ENCODE measurements at places on chromosomes 5 and 9.

GRCh38 chr9:12681620-12682019, 11.6 kb upstream of the TYRP1 start:
- DNase-seq = no peak

DNA sequence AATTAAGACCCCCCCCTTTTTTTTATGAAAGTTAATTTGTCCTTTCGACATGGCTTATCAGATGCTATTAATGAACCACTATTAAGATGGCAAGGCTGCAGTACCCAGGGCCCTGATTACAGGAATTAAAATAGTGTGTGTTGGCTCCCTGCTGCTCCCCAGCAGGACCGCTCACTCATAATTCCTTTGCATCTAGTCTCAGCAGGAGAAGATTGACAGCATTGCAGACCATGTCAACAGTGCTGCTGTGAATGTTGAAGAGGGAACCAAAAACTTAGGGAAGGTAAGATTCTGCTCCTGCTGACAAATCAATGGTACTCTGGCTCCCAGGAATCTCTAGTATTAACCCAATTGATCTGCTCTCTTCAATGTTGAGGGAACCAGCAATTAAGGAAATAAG, 61.0 kb downstream of the STX17 start:
- no peak for DNase-seq

- no peak for DNase-seq
Observed at GRCh38 chr9:80134487-80134886, 562.7 kb downstream of the TLE4 start.

- no peak for DNase-seq
Observed at GRCh38 chr9:105864248-105864898, 170.0 kb downstream of the TMEM38B start.

DNA sequence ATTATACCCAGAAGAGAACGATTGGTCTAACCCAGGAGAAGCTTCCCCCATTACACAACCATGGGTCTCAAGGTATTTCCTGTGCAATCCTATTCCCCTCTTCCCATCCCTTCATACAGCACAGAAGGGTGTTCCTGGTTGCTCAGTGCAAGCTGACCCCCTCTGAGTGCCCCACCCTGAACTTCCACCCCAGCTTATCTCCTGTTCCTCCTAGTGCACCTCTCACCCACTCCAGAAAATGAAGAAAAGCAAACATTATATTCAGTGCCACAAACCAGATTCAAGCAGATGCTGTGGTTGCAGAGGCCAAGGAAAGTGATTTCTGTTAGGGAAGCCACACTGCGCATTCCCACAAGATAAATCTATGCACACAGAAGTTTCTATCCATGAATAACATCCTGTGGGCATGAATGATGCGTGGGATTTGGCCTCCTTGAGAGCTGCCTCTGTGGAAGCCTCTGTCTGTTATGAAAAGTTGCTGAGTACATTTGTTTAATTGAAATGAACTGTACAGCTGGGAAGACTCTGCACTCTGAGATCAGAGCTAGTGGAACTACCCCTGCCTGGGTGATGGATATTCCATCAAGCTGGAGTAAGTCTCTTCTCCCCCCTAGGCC, 2.2 kb upstream of the OR2S2 start:
- DNase-seq = no peak

DNA sequence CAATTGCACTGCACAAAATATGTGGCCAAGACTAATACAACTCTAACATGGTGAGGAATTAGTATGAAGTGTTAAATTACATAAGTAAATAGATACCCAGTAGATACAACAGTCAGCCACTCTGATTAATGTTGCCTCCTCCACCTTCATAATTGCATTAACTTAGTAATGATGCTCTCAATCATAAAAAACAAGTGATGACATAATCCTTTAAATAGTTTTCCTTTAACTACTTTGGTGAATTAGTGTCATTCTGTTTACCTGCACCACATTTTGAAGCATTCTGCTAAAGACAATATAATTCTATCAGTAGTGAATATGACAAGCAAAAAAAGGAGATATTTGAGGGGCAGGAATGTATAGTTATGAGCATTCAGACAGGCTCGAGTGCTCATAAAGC, 265.9 kb upstream of the SLC24A2 start:
- DNase-seq = no peak

DNA sequence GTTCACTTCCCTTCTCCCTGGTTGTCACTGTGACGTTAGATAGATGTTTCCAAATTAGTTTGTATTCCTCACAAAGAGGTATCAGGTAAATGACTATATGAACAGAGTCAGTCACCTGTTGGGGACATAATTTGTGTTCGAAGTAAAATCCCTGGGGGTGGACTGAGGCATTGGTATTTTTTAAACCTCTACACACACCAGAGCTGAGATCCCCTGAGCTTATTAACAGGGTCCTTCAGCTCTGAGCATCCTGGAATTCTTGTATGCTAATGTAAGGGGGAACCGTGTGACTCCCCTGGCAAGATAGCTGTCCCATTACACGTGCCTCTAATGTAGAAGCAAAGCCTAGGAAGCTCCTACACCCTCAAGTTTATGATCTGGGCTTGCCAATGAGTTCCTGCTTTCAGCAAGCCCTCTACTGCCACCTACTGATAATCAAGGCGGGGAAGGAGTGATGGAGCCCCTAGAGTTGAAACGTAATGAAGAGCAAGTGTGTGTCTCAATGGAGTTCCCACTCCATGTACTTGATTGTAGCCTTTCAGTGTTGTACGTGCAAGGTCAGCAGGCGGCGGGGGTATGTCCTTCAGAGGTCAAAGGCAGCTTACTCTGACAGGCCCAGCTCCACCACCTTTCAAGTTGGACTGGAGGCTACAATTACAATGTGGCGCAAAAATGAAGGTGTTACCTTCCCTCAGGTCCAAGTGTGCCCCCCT, 14.4 kb downstream of the PRKACG start:
- DNase-seq = no peak

DNA sequence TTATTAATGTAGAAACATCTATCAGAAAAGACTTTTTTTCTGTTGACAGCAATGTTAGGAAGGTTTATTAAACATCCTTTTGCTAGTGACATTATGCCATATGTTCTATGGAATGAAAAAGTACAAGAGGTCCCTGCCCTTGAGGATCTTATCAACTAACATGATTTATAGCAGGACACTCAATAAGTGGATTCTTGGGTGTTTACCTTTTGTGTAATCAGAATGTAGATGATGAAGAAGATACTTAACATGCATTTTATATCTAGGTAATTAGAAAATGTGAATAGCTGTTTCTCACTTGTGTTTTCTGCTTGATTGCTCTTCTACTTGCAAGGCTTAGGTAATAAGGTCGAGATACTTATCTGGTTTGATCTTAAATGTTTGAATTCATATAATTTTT, 4.9 kb downstream of the HMGCR start:
- no peak for DNase-seq

DNA sequence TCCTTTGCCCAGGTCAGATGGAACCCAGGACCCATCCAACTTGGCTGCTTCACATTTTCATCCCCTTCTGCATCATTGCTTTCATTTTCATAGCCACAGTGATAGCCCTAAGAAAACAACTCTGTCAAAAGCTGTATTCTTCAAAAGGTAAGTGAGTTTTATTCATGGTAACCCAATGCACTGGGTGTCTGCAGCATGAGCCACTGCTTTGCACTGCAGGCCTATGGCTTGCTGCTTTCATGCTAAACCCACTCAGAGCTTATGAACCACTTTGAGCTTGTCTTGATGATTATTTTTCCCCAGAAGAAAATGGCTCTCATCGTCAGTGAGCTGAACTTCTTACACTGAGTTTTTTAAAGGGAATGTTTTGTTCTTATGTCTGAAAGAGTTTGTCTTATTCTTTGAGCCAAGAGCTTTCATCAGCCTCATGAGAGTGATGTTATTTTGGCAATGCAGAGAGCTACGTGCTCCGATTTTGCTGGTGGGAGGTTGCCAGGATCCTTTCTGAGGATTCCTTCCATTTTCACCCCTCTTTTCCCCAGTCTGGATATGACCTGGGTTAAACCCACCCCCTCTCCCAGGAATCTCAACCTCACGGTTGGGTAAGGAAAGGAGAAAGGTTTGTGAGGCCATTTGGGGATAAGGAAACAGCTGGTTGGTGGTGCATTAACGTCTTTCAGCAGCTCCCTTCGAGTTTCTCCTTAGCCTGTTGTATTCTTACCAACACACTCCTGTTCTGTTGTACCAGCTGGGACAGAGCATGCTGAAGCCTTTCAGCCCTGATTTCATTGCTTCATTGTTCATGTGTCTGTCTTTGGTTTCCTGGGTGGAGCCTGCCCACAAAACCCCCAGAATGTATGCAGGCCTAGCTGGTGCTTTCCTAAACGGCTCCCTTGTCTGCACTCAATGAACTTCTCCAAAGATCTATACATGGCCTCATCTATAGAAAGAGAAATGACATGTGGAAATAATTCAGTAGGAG, 47.6 kb downstream of the PDCD1LG2 start:
- no peak for DNase-seq

- no peak for DNase-seq
Observed at GRCh38 chr5:76716456-76717157, 681 bp downstream of the F2R start.

DNA sequence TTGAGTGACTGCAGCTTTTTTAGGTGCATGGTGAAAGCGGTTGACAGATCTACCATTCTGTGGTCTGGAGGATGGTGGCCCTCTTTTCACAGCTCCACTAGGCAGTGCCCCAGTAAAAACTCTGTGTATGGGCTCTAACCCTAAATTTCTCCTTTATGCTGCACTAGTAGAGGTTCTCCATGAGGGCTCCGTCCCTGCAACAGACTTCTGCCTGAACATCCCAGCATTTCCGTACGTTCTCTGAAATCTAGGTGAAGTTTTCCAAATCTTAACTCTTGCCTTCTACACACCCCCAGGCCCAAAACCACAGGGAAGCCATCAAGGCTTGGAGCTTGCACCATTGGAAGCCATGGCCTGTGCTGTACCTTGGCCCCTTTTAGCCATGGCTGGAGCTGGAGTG, 1898.1 kb upstream of the NUDT12 start:
- no peak for DNase-seq

DNA sequence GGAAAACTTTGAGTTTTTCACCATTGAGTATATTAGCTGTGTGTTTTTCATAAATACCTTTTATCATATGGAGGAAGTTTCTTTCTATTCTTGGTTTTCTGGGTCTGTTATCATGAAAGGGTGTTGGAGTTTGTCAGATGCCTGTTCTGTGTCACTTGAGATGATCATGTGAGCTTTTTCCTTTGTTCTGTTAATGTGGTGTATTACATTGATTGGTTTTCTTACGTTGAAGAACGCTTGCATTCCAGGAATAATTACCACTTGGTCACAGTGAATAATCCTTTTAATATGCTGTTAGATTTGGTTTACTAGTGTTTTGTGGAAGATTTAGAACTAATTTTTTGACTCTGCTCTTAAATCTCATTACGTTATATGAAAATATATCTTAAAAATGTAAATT, 7.8 kb downstream of the PLEKHG4B start:
- no peak for DNase-seq

- no peak for DNase-seq
Observed at GRCh38 chr5:53170746-53171349, 61.3 kb upstream of the MOCS2 start.

- DNase-seq = no peak
Observed at GRCh38 chr5:124707520-124707919, 38.9 kb downstream of the ZNF608 start.

GRCh38 chr9:13487936-13488335, 208.4 kb upstream of the MPDZ start:
- no peak for DNase-seq

- no peak for DNase-seq
Observed at GRCh38 chr5:157800137-157800536, 56.6 kb downstream of the LSM11 start.

GRCh38 chr9:79195879-79196278, 375.9 kb upstream of the TLE4 start:
- no peak for DNase-seq

GRCh38 chr5:125868036-125868435, 555.2 kb upstream of the GRAMD2B start:
- DNase-seq = no peak

- DNase-seq = no peak
Observed at GRCh38 chr5:155189476-155189875, 175.9 kb downstream of the KIF4B start.

GRCh38 chr9:137647096-137647714, 28.4 kb downstream of the EHMT1 start:
- DNase-seq = no peak

DNA sequence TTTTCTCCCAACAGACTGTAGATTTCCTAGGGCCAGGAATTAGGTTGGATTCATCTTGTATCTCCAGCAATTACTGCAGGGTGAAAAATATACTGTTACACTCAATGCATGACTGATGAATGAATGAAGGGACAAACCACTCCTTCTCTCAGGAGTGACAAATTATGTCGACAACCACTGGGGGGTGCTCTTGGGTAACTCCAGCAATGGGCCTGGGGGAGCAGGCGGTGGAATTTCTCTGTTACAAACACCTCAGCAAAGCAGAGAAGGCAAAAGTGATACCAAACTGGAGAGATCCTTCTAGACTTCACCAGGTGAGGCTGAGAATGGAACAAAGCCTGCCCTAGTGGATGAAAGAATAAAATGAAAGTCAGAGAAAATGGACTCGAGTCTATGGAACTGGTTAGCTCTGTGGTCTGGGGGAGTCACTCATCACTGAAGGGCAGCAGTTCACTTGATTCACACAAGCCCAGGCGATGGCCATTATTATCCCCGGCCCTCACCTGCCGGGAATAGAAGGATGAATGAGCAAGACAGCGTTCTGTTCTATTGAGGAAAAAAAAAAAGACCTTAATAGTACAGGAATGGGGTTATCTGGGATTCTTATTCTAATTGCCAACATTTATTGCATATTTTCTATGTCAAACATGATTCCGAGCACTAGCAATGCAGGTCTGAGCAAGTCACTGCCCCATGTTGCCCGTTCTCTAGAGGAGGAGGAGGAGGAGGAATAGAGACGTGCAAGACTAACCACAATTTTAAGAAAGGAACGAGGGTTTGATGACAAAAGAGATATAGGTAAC, 341.1 kb downstream of the ASTN2 start:
- no peak for DNase-seq

DNA sequence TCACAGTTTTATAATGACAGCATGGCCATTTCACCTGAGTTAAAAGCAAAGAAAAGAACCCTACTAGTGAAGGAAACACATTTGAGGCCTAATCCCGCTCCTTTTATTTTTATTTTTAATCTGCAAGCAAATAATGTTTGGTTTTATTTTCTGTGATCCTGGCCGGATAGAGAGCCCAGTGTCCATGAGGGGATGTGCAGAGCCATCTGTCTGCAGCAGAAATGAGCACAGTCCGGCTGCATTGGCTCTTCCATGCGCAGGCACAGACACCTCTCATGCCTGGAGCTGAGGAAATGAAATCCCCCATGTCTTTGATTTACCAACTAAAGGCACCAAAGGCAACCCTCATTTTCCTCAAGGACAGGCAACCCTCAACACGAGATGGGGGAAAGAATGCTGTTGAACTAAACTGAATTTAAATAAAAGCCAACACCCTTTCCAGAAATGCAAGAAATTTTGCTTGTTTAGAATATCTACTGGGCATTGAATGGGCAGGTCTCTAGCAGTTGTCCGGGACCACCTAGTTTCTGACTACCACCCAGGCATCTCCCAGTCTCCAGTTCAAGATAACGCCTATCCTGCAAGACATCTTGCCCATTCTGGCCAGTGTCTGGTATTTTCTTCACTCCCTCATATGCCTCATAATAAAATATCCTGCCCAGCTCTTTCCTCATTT, 47.9 kb upstream of the SEMA6A start:
- DNase-seq = no peak

GRCh38 chr9:131179561-131180219, 54.3 kb downstream of the NUP214 start:
- DNase-seq = no peak

GRCh38 chr5:104178829-104179456, 616.4 kb upstream of the NUDT12 start:
- DNase-seq = no peak

- no peak for DNase-seq
Observed at GRCh38 chr9:13027879-13028278, 251.6 kb downstream of the MPDZ start.
